ENCODE measurements at places on chromosomes 12 and 14.

GRCh38 chr14:35046751-35047536 lies 872 bp downstream of the FAM177A1 start:
- H3K27ac ChIP-seq, result peak overlapping the region; percentile 97
- H3K4me3 ChIP-seq, result peak overlapping the region; percentile 84
- no peak for DNase-seq
- peaks cover 34% of the 10 kb centered on the region for H3K4me1 ChIP-seq
- H3K27me3 ChIP-seq, result no peaks in the 10 kb centered on the region
- H3K36me3 ChIP-seq, result peaks cover 21% of the 10 kb centered on the region

GRCh38 chr14:60331201-60332045 lies 82.4 kb downstream of the PPM1A start:
- H3K4me3 ChIP-seq, result peak overlapping the region; percentile 76
- peak; percentile 80 for DNase-seq
- peaks cover 42% of the 10 kb centered on the region for H3K4me1 ChIP-seq
- H3K27me3 ChIP-seq, result peaks cover 40% of the 10 kb centered on the region

- no peaks in the 10 kb centered on the region for H3K27me3 ChIP-seq
- peak overlapping the region; percentile 19 for H3K27ac ChIP-seq
- peaks cover 5% of the 10 kb centered on the region for H3K4me1 ChIP-seq
These were observed 308.3 kb downstream of the DAD1 start for GRCh38 chr14:22280497-22281316.

GRCh38 chr12:108442067-108442466 lies 73.0 kb upstream of the FICD start:
- no peaks in the 10 kb centered on the region for H3K36me3 ChIP-seq
- no peak overlapping the region for H3K27ac ChIP-seq
- H3K27me3 ChIP-seq, result peaks cover 18% of the 10 kb centered on the region
- no peak overlapping the region for H3K4me3 ChIP-seq
- no peaks in the 10 kb centered on the region for H3K4me1 ChIP-seq
